Choroid plexus epithelial cell (primary cell): ENCODE measurements at places on chromosomes 7 and 10.

DNA sequence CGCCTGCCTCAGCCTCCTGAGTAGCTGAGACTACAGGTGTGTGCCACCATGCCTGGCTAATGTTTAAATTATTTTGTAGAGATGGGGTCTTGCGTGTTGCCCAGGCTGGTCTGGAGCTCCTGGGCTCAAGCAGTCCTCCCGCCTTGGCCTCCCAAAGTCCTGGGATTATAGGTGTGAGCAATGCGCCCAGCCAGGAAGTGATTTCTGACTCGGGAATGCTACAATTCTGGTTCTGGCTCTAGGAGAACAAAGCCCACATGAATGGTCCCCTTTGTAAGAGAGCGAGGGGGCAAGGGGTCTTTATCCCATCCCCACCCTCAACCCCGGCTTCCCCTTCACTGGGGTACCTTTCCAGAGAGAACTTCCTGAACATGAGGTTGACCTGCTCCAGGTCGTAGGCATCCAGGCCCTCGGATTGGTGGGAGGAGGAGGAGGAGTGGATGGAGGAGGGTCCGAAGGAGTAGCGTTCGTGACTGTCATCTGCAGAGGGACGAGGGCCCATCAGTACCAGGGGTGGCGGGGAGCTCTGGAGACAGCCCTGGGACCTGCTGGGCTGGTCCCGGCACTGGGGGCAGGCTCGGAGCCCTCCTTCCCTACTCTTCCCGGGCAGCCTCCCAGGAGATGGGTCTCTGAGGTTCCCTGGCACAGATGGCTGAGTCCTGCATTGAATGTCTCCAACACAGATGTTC is 79.9 kb upstream of the GNA12 start:
- no peak for DNase-seq

- DNase-seq: no peak
Observed at GRCh38 chr7:36232555-36232954, 79.5 kb downstream of the EEPD1 start.

DNA sequence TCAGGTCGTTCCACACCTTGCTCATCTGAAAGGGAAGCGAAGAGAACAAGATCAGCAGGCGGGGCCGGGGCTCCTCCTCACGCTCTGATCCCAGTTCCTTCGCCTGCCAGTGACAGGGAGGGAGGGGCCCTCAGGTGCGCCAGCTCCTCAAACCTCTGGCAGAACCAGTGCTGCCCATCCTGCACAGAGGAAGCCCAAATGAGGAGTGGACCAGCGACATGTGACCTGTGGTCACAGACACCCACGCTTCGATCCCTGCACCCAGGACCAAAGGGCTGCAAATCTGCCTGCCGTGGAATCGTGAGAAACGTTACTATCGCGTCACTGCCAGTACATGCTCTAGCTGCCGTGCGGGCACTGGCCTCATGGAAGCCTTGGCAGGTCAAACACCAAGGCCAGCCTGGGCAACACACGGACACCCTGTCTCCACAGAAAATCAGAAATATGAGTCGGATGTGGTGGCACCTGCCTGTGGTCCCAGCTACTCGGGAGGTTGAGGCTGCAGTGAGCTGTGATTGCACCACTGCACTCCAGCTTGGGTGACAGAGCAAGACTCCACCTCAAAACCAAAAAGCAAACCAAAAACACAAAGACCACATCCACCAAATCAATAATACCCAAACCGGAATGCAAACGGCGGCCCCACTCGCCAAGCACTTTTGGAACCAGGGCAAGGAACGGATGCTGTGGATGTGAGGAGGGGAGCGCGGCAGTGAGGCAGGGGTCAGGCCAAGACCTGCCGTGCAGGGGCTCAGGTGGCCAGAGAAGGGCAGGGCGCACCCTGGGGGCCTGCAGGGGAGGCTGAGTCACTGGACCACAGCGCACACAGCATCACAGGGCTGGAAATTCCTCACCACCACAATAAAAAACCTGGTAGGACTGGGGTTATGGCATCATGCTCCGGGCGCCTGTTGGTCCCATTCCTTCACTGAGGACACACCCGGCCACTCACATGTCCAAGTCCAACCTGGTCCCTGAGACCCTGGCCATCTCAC is 13.4 kb downstream of the NUDT1 start:
- DNase-seq: peak; percentile 56

- DNase-seq: no peak
Observed at GRCh38 chr7:133614251-133614650, 361.4 kb downstream of the EXOC4 start.

DNA sequence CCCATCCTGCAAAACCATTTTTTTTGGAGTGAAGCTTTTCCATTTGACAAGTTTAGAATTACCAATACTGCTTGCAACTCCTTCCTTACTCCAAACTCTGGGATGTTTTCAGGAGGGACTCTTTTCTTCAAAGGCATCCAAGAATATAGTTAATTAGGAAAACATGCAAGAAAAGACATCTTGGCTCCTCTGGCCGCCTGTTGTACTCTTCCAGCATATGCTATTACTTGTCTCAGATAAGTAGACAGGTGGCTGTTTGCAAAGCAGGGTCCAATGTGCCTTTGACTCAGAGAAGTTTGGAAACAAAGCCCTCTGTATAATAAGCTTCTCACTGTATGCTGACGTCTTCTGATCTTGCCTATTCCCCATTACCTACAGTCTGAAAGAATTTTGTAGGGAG is 746.5 kb downstream of the AUTS2 start:
- no peak for DNase-seq

- DNase-seq: peak; percentile 1
Observed at GRCh38 chr7:54349229-54349628, 192.9 kb upstream of the VSTM2A start.

GRCh38 chr7:36115448-36116321 is 37.4 kb upstream of the EEPD1 start:
- DNase-seq: peak; percentile 97

GRCh38 chr10:49333192-49333591 is 34.2 kb downstream of the C10orf71 start:
- DNase-seq: no peak

- peak; percentile 22 for DNase-seq
Observed at GRCh38 chr7:73968487-73968886, 59.5 kb upstream of the ELN start.

GRCh38 chr7:117092785-117093184 is 139.5 kb downstream of the ST7 start:
- peak; percentile 34 for DNase-seq

DNA sequence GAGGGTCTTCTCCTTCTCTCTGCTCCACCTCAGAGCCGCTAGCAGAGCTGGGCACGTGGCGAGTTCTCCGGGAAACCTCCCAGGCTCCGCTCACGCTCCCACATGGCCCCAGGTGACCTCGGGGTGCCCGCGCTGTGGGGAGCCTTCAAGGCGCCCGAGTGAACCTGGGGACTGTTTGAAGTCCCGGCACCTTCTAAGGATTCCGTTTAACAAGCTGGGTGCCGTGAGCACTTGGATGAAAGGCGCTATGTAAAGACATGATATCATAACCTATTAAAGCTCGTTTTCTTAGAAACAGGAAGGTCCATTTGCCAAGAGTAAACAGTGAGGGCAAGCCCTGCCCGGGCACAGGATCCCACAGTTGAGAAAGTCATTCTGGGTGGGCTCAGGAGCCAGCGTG is 15.8 kb upstream of the MYL10 start:
- DNase-seq: no peak

GRCh38 chr7:140239653-140239935 is 62.8 kb upstream of the KDM7A start:
- DNase-seq: no peak

DNA sequence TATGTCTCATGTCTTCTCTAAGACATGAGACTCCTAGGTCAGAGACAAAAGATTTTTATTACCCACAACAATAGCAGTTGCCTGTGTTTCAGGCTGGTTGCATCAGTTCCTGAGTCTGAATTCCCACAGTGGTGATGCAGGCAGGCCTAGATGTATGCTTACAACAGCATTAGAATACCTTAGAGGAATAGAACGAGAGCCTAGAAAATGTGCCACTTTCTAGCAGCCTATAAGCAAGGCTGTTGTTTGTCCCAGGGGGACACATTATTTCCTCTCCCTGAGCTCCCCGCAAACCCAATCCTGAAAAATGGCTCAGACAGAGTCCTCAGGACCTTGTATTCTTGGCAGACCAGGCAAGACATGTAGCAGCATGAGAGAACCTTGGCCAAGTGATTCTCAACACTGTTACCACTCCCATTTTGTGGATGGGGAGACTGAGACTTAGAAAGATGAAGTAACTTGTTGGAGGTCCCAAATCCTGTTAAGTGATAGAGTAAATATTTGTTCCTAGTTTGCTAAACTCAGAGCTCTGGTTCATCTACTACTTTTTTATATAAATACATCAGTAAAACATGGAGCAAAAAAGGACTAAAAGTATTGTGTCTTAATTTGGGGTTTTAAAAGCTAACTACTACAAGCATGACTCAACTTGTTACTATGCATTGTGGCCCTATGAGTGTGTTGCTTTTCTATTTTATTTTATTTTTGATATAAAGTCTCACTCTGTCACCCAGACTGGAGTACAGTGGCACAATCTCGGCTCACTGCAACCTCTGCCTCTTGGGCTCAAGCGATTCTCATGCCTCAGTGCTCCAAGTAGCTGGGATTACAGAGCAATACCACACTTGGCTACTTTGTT is 14.2 kb downstream of the VTI1A start:
- peak; percentile 81 for DNase-seq

- DNase-seq: peak; percentile 42
Observed at GRCh38 chr7:20330928-20331909, 519 bp downstream of the ITGB8 start.

DNA sequence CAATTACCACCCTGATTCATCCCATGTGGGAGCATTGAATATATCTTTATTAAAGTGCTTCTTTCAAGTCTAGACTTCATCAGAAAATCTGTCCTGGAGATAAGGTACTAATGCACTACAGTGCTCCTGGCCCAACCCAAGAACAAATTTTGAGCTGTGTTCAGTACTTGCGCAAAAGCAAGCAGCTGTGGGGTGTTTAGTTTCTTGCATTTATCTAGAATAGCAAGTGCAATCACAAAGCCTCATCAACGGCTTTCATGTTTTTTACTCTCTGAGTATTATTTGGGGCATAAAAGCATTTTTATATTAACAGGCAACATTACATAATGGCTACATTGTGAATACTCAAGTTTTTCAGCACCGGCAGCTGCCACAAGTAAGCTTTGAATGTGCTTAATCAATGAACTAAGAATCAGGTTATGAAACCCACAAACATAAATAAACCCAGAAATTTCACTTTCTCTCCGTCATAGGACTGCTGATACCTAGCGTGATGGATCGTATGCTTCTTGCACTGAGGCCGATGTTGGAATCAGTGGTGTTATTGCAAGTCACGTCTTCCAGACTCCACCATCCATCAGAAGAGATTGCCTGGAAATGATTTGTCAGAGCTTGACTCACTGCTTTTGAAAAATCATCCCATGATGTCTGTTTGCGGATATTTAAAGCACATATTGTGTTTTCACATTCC is 113.1 kb downstream of the CTTNBP2 start:
- no peak for DNase-seq
